Mesothelial cell of epicardium (in vitro differentiated cells): ENCODE measurements at places on chromosomes 4 and X. TPM values are rescaled to one million over a fixed set of nuclear protein-coding genes. Genes with fewer than 3 reads are reported as not detected.

Gene C1QTNF7
- total RNA-seq: 3.9 to 4.4 TPM (median 4.1 TPM) in 3 replicates

GRCh38 chr4:6900181-6900812, 9.3 kb upstream of the TBC1D14 start:
- no peak for DNase-seq

DNA sequence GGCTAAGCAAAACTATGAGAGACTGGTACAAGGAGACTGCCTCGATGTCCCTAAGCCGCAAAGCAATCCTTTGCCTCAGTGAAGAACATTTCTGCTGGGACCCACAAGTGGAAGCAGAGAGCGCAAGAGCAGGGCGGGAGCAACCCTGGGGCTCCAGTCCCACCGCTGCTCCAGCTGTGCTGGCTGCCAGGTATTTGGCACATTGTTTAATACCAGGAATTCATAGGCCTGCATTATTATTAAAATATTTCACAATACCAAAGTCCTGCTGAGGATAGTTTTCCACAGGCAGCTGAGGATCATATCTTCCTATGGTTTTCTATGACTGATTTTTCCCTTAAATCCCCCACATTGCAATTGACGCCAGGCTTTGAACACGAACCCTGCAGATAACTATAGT, 163.5 kb upstream of the TLL1 start:
- no peak for DNase-seq

DNA sequence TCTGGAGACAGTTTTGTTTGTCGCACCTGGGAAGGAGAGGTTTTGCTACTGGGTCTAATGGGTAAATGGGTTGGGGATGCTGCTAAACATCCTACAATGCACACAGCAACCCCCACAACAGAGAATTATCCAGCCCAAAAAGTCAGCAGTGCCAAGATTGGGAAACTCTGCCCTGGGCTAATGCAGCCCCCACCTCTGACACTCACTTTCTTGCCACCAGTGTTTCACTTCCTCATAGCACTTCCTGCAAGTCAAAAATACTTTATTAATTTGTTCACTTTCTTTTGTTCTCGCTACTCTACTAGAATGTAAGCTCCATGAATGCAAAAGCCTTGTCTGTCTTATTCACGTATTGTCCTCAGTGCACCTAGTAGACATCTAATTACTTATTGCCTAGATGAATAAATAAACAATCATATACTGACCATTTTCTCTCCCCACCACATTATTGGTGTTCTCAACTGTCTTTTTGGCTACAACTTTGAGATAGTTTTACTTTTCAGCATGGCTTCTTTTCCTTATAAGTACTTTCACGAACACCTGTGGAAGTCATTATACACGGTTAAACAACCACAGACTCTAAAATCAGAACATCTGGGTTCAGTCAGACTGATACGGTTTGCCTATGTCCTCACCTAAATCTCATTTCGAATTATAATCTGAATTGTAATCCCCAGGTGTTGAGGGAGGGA, 82.0 kb upstream of the PITX2 start:
- DNase-seq: no peak

- no peak for DNase-seq
Measured at GRCh38 chr4:150116506-150116905, 38.3 kb downstream of the DCLK2 start.

GRCh38 chr4:51884606-51885005, 41.7 kb downstream of the DCUN1D4 start:
- DNase-seq: no peak

GRCh38 chr4:186032259-186032658, 36.7 kb upstream of the TLR3 start:
- no peak for DNase-seq

Gene PCDH10
- total RNA-seq: 21.3 to 22.3 TPM (median 21.3 TPM) in 3 replicates
